Nucleus accumbens (tissue), 56 donors: ENCODE measurements at places on chromosomes 3 and 15.
A peak's percentile ranks its signal among the peaks of the same experiment; 100 is the strongest.

GRCh38 chr3:129485721-129486663, 42.4 kb upstream of the RHO start:
- DNase-seq = no peak

DNA sequence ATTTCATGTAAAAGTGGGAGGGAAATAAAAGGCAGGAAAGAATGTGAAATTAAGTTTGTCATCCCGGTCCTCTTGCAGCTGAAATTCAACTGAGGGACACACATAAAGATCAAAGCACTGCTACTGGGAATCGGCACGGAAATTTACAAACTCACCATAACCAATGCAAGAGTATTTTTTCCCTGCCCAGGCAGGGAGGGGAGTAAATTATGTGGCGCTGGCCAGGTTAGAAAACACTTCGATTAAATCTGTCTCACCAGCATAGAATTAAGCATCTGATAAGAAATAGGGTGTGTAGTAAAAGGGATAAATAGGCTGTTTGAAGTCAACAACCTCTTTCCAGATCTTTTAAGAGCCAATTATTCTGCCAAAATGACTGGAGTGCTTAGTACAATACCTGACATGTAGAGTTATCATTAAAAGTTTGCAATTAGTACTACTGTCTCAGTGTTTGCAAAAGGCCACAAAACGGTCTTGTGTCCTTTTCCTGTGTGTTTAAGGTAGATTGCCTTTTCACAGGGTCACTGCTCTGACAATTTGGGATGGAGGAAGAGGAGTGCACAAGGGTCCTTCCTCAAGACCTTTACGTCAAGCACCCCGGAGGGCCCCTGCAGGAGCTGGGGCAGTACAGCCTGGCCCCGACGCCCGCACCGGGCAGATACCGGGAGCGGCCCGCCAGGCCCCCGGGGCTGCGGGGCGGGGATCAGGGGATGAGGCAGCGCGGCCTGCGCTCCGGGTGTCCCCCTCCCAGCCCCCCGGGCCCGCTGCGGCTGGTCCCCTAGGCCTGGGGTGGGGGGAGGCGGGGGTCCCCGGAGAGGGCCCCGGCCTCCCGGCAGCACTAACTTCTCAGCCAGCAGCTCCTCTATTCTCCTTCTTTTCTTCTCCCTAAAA, 651 bp downstream of the UBA3 start:
- no peak for DNase-seq

GRCh38 chr3:61015859-61016258, 235.4 kb downstream of the FHIT start:
- DNase-seq = no peak

DNA sequence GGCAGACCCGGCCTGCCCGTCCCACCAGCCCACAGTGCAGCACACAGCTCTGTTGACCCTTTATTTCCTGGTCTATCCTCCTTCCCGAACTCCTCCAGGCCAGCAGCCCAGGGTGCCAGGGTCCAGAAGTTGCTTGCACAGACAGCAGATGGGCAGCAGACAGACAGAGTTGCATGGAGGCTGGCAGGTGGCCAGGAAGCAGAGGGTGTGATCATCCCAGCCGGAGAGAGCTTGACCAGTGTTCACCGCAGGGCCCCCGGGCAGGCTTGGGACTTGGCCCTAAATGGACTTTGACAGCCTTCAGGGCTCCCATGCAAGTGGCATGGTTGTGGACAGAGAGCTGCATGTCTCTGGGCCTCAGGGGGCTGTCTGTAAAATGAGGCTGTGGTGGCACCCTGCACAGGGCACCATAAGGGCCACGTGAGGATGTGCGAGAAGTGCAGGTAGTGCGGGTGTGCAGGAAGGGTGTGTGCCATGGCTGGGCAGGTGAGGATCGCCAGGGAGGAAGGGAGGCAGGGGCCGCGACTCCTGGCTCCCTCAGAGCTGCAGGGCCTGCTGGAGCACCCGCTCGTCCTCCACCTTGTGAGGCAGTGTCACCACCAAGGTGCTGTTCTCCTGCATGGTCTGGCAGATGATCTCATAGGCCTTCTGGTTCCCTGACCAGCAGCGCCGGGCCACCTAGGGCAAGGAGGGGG, 6.3 kb upstream of the ZXDC start:
- no peak for DNase-seq

GRCh38 chr15:52224211-52224610, 33.0 kb upstream of the GNB5 start:
- no peak for DNase-seq

- DNase-seq = no peak
Measured at GRCh38 chr3:111691293-111691909, 96.3 kb upstream of the ZBED2 start.

GRCh38 chr3:160464321-160464720, 14.7 kb upstream of the TRIM59 start:
- peak; percentile 16 for DNase-seq

GRCh38 chr15:101397521-101398003, 91.9 kb downstream of the PCSK6 start:
- no peak for DNase-seq

DNA sequence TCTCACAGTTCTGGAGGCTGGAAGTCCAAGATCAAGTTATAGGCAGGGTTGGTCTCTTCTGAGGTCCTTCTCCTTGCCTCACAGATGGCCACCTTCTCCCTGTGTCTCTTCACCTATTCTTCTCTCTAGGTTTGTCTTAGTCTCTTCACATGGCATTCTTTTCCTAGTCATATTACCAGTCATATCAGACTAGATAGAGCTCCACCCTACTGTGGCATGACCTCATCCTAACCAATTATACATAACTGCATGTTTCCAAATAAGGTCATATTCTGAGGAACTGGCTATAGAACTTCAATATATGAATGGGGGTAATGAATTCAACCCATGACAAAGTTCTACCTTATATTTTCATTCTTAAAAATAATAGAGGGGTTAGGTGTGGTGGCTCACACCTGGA, 196.4 kb upstream of the UBE3A start:
- DNase-seq = no peak

DNA sequence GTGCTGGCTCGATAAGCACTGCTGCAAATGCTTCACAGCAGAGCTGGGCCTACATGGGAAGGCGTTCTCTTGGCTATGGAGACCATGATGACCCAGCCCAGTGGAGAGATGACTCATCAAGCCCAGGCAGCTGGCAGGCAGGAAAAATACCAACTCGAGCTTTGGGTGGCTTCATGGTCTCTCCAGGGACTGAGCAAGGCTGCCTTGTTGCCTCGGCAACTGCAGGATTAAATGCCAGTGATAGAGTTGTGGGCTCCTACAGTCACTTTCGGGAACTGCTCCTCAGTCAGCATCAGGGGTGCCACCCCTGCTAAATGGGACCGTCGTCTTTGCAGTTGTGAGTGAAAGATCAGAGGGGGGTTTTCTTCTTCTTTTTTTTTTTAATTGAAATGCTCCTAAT, 54.6 kb upstream of the MYZAP start:
- peak; percentile 21 for DNase-seq

GRCh38 chr3:45109771-45110508, 36.2 kb downstream of the CDCP1 start:
- DNase-seq = no peak

- DNase-seq = no peak
Measured at GRCh38 chr15:48514103-48514816, 131.2 kb downstream of the FBN1 start.

- no peak for DNase-seq
Measured at GRCh38 chr3:35200056-35200455, 439.3 kb upstream of the ARPP21 start.

- DNase-seq = no peak
Measured at GRCh38 chr3:71958533-71958932, 173.6 kb upstream of the PROK2 start.

DNA sequence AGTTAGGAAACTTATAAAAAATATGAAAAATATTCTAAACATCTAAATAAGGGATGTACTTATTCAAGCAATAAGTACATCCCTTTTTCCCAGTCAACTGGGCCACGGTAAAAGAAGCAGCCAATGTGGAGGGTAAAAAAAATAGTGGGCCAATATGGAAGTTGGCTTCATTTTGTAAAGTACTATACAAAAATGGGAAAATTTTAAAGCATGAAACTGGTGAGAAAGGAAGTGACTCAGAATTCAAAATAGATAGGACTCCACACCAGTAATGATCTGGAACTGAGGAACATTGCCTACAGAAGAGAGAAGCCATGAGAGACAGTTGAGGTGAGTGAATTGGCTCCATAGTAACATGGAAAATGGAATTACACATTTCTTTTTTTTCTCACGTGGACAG, 108.9 kb downstream of the FNDC3B start:
- DNase-seq = no peak

- DNase-seq = no peak
Measured at GRCh38 chr3:15399970-15400369, 27.4 kb downstream of the METTL6 start.

- no peak for DNase-seq
Measured at GRCh38 chr3:85427467-85427866, 468.7 kb downstream of the CADM2 start.

- no peak for DNase-seq
Measured at GRCh38 chr3:17354341-17354740, 388.1 kb downstream of the TBC1D5 start.

DNA sequence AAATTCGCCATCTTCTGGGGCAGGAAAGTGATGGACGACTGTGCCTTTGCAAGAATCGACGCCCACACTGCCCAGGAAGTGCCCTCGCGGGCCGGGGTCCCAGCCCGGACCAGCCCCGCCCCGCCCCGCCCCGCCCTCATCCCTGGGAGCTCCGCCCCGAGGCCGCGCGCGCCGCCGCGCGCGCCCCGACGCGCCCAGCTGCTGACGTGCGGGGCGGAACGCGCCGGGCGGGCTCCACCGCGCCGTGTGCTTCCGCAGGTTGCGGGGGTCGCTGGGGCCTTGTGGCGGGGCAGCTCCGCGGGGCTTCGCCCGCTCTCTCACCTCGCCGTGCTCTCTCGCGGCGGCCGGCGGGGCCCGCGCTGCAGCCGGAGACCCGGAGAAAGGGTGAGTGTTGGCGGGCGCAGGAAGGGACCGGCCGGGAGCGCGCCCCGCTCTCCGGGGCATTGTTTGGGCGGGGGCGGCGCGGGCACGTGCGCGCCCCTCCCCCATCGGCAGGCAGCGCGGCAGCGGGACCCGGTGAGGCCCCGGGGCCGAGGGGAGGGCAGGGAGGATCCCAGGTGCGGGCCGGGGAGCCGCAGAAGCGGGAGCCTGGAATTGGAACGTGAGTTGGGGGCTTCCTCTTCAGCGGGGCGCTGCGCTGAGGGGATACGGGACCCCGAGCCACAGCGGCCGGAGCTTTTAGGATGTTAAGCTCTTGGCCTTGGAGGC, at the start of gene YEATS2:
TSS of gene YEATS2 (plus strand) at position 188 of the 708 bp plus-strand sequence. CDS start 17,366 bp downstream, outside the sequence.
- peak; percentile 12 for DNase-seq

- DNase-seq = no peak
Measured at GRCh38 chr3:192090586-192090985, 629.6 kb downstream of the PYDC2 start.

- no peak for DNase-seq
Measured at GRCh38 chr3:17546500-17547255, 195.8 kb downstream of the TBC1D5 start.

DNA sequence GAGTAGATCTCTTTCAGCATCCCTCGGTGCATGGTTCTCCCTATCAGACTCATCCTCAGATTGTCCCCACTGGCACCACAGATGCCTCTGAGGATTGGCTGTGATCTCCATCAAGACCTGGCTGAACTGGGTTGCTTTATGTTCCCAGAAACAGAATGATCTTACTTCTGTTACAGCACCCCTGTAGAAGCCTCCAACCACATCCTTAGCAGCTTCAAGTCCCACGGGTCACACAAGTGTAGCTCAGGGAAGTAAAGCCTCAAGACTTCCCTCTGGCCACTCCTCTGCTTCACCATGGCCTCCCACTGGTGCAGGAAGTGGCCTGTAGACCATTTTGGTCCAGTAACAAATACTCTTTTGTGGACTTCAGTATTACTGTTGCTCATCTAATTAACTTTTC, 566.4 kb upstream of the SUCLG2 start:
- no peak for DNase-seq

DNA sequence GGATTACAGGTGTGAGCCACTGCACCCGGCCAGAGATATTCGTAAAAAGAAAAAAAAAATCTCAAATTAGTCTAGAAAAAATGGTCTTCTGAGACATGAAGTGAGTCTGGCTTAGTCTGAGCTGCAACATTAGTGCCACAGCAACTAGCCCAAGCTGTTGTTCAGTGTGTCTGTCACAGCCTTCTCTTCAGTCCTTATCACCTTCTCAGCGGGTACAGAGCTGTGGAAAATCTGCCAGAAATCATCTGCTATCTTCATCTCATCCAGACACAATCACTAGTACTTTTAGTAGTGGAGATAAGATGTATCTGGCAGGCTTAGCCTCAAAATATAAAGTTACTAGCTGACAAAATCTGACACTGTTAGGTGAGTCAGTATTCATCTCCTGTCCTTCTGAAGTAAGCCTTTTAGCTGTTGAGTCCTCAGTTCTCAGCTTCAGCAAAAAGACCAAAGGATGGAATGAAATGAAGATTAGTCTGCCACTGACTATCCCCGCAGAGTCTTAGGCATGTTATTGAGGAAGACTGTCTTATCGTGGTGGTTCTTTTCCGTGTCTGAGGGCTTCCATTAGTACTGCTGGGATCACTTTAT, 120.5 kb upstream of the CGNL1 start:
- DNase-seq = no peak

DNA sequence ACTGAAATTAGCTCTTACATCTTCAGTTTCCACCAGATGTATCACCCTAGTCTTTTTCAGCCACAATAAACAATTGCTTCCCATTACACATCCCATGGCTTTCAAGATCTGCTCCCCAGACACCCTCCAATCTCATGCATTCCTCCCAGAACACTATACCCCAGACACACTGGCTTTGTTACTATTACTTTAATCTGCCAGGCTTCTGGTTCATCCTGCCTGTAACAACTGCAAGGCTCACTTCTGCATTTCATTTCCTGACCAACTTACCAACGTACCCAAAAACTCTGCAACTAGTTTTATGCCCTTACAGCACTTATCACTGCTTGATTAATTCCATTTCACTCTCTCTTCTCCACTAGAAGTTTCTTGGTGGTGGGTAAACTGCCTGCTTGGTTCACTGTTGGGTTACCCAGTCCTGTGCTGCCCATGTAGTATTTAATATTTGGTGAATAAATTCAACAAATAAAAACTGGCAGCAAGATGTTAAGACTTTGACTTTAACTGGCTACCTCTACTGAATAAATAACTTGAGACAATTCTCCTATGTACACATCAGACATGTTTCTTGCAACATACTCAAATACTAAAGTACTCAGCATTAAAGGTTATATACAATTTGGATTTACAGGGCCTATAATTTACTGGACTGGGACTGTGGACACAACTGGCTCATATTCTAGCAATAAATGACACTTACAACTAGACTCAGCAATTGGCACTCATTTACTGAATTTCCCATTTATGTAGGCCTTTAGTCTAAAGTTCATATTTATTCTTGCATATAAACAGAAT, 2.7 kb downstream of the RPL22L1 start:
- no peak for DNase-seq

DNA sequence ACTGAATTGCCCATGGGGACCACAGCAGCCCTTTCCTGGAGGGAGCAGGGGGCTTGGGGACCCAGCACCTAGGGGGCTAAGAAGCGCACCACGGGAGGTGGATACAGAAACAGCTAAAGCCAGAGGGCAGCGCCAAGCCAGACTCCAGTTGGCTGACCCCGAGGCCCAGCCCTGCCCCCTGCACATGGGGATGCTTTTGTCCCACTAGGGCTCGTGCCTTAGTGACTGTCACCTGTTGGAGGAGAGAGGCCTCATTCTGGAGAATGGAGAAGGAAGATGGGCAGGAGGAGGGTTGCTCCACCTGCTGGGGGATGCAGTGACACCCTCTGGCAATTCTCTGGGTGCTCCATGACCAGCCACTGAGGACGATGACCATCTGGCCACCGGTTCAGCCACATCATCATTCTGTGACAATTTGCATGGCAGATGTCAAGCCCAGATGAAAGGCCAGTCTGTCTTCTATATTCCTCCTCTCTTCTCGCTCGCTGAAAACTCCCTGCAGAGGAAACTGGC, 167.8 kb upstream of the TLE3 start:
- no peak for DNase-seq

GRCh38 chr15:29216955-29217354, 52.7 kb downstream of the NSMCE3 start:
- no peak for DNase-seq
